ENCODE measurements at places on chromosomes 1 and 21. TPM values are rescaled to one million over a fixed set of nuclear protein-coding genes. Genes with fewer than 3 reads are reported as not detected.

The AK4 gene
- 120 TPM for total RNA-seq

The LCE1C gene
- not detected for total RNA-seq

The CD160 gene
- total RNA-seq = not detected

The RUNX3 gene
- 0.36 TPM for total RNA-seq

The TAS1R3 gene
- 0.26 TPM for total RNA-seq

The VPS13D gene
- 45.2 TPM for total RNA-seq

The SERPINC1 gene
- total RNA-seq = 0.07 TPM

The CFAP107 gene
- total RNA-seq = not detected
